ENCODE measurements at places on chromosomes 3 and 15. TPM values are rescaled to one million over a fixed set of nuclear protein-coding genes. Genes with fewer than 3 reads are reported as not detected.

GRCh38 chr15:101534376-101534970 is 45.0 kb upstream of the PCSK6 start:
- peaks cover 12% of the 10 kb centered on the region for H3K4me1 ChIP-seq
- H3K27me3 ChIP-seq: no peaks in the 10 kb centered on the region
- no peaks in the 10 kb centered on the region for H3K36me3 ChIP-seq
- H3K4me3 ChIP-seq: no peak overlapping the region
- H3K27ac ChIP-seq: no peak overlapping the region

DNA sequence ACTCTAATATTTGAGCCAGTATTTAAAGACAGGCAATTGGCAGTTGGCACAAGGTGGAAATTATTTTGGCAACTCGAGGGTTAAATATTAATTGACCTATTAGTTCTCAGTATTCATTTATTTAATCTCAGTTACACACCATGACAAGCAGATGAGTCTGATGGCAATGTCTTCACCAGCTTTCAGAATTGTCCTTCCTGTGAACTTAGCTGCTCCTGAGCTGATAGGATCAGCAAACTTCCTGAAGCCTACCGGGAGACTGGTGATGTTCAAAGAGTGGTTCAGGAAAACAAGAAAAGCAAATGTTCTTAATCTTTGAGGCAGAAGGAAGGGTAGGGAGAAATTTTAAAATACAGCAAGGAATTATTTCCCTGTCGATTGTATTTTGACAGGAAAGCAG is 522.2 kb downstream of the SOX2 start:
- H3K27ac ChIP-seq: no peak overlapping the region
- no peak overlapping the region for H3K4me3 ChIP-seq
- H3K4me1 ChIP-seq: peaks cover 69% of the 10 kb centered on the region
- H3K36me3 ChIP-seq: no peaks in the 10 kb centered on the region
- no peaks in the 10 kb centered on the region for H3K27me3 ChIP-seq

DNA sequence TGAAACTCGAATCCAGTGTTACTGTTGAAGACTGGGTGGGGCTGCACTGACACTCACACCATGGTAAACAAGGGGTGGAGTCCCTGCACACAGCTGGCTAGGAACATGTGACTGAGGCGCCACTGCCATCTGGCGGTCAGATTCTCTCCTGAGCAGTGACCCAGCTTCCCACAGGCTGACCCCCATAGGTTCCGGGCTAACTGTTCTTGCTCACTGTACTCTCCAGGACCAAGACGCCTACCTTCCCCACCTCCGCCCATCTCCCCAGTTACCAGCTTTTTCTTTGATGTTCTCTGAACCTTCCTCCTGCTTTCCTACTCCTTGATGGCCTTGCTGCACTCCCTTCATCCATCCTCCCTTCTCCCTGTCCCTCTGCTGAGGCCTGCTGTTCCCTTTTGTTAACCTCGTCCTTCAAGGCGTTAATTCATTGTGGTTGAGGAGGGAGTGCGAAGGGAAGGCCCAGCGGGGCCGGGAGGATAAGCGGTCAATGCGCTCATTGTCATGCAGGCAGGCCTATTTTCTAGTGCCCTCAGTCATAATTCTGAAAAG is 115.2 kb downstream of the ATP8B4 start:
- H3K36me3 ChIP-seq: no peaks in the 10 kb centered on the region
- peaks cover 30% of the 10 kb centered on the region for H3K4me1 ChIP-seq
- H3K27ac ChIP-seq: peak overlapping the region; percentile 6
- DNase-seq: peak; percentile 94
- peak overlapping the region; percentile 21 for H3K4me3 ChIP-seq

Gene TMEM108
- 4.8 TPM for total RNA-seq

DNA sequence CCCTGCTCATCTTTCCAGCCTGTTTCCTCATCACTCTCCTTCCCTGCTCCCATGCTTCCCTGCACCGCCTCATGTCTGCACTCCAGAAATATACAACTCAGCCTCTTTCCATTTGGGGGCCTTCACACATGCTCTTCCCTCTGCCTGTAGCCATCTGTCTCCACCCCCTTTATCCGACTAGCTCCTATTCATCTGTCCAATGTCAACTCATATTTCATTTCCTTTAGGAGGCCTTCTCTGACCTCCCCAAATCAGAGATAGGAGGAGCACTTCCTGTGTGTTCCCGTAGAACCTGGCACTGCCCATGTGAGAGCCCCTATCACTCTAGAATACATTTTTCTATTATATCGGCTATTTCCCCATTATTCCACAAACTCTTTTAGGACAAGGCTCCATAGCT is 10.6 kb downstream of the ATP8B4 start:
- H3K27me3 ChIP-seq: no peaks in the 10 kb centered on the region
- no peak for DNase-seq
- no peak overlapping the region for H3K27ac ChIP-seq

GRCh38 chr3:175301741-175302140 is 442.6 kb downstream of the NAALADL2 start:
- no peak overlapping the region for H3K27ac ChIP-seq
- no peaks in the 10 kb centered on the region for H3K36me3 ChIP-seq
- no peak overlapping the region for H3K4me3 ChIP-seq
- no peaks in the 10 kb centered on the region for H3K27me3 ChIP-seq
- no peaks in the 10 kb centered on the region for H3K4me1 ChIP-seq

Gene GASK1A
- 10.3 TPM for total RNA-seq

Gene ROPN1B
- total RNA-seq: not detected

DNA sequence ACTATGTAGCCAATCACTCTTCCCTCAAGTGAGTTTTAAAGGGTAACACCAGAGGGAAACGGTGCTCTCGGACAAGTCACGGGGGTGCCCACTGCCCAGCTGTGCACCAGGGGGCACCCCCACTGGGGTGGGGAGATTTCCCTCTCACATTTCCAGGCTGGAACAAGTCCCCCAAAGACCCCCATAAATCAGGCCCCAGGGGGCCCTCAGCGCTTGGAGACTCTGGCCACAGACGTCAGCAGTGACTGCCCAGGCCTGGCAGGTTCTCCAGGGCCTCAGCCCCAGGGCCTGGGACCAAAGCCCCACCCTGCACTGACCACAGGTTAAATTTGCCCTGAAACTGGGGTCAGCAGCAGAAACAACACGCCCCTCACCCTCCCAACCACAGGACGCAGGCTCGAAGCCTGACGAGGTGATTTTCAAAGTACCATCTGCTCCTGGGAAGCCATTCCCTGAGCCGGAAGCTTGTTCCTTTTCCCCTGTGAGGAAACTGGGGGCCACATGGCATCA is 17.0 kb downstream of the XXYLT1 start:
- no peak overlapping the region for H3K27ac ChIP-seq
- no peak for DNase-seq
- peaks cover 42% of the 10 kb centered on the region for H3K4me1 ChIP-seq
- no peaks in the 10 kb centered on the region for H3K27me3 ChIP-seq
- no peak overlapping the region for H3K4me3 ChIP-seq

Gene SLC12A8
- total RNA-seq: 4.6 TPM

DNA sequence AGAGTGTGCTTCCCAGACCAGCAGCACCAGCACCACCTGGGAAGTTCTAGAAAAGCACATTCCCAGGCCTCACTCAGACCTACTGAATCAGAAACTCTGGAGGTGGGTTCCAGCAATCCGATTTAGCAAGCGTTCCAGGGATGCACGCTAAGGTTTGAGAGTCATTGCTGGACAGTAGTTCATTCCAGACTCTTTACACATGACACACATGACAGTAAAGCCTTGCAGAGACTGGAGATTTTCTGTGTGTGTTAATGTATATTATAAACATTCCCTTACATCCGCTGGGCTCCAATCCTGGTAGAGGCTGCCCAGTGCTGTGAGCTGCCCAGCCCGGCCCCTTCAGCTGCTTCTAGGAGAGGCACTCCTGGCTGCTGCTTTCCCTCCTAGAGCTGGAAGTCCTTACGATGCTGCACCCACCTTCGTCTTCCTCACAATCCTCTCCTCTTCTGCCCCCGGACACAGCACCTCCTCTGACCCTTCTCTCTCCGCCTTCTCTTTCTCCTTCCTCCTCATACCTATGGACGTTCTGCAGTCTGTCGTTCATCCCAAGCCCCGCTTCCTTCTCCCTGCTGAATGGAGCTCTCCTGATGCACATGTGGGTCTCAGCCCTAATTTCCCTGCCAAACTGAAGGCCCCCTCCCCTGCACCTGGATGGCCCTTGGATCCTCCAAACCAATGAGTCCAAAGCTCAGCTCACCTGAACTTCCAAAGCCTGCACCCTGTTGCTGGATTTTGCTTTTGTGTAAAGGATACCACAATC is 44.4 kb downstream of the ITGA11 start:
- H3K4me3 ChIP-seq: no peak overlapping the region
- H3K27ac ChIP-seq: no peak overlapping the region
- no peaks in the 10 kb centered on the region for H3K4me1 ChIP-seq
- no peaks in the 10 kb centered on the region for H3K27me3 ChIP-seq

- H3K27ac ChIP-seq: no peak overlapping the region
- H3K4me3 ChIP-seq: no peak overlapping the region
- no peaks in the 10 kb centered on the region for H3K27me3 ChIP-seq
- peaks cover 15% of the 10 kb centered on the region for H3K4me1 ChIP-seq
Measured at GRCh38 chr15:58016581-58017175, 48.8 kb downstream of the ALDH1A2 start.

- no peaks in the 10 kb centered on the region for H3K27me3 ChIP-seq
- H3K27ac ChIP-seq: no peak overlapping the region
- no peaks in the 10 kb centered on the region for H3K36me3 ChIP-seq
- peaks cover 20% of the 10 kb centered on the region for H3K4me1 ChIP-seq
- H3K4me3 ChIP-seq: no peak overlapping the region
- no peak for DNase-seq
Measured at GRCh38 chr3:177169936-177170722, 27.2 kb downstream of the TBL1XR1 start.

Gene CCR8
- total RNA-seq: not detected

GRCh38 chr3:54279005-54279583 is 156.7 kb downstream of the CACNA2D3 start:
- H3K4me1 ChIP-seq: no peaks in the 10 kb centered on the region
- no peaks in the 10 kb centered on the region for H3K36me3 ChIP-seq
- H3K4me3 ChIP-seq: no peak overlapping the region
- DNase-seq: no peak

GRCh38 chr3:181683563-181683962 is 28.2 kb upstream of the SOX2 start:
- peaks cover 29% of the 10 kb centered on the region for H3K4me1 ChIP-seq
- no peaks in the 10 kb centered on the region for H3K27me3 ChIP-seq
- H3K27ac ChIP-seq: no peak overlapping the region
- no peak overlapping the region for H3K4me3 ChIP-seq
- H3K36me3 ChIP-seq: peaks cover 6% of the 10 kb centered on the region

- H3K27ac ChIP-seq: no peak overlapping the region
- no peak overlapping the region for H3K4me3 ChIP-seq
- no peaks in the 10 kb centered on the region for H3K27me3 ChIP-seq
- no peak for DNase-seq
- H3K36me3 ChIP-seq: no peaks in the 10 kb centered on the region
Measured at GRCh38 chr15:75131269-75131643, 70.4 kb upstream of the C15orf39 start.

- H3K4me3 ChIP-seq: no peak overlapping the region
- H3K36me3 ChIP-seq: no peaks in the 10 kb centered on the region
- H3K4me1 ChIP-seq: peaks cover 8% of the 10 kb centered on the region
- H3K27me3 ChIP-seq: no peaks in the 10 kb centered on the region
- no peak for DNase-seq
Measured at GRCh38 chr3:113200946-113201345, 10.4 kb upstream of the BOC start.

DNA sequence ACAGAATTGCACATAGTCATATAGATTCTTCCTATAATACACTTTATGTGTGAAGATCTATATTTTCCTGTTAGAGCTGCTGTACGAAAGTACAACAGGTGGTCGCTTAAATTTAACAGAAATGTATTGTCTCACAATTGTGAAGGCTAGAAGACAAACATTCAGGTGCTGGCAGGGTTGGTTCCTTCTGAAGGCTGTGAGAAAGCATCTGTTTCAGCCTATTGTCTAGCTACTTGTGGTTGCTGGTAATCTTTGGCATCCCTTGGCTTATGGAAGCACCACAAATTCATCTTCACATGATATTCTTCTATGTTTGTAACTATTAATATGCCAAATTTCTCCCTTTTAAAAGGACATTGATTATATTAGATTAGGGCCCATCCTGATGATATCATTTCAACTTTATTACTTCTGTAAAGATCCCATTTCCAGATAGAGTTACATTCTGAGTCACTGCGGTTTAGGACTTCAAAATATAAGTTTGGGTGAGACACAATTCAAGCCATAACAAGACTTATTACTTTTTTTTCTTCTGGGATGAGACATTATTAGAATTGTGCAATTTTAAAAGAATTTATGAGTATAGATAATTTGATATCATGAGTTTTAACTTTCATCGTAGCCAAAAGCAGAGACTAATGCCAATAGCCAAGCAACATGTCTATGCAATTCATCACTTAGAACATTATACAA is 248.1 kb upstream of the BCHE start:
- H3K27ac ChIP-seq: no peak overlapping the region
- DNase-seq: no peak
- H3K27me3 ChIP-seq: no peaks in the 10 kb centered on the region
- no peak overlapping the region for H3K4me3 ChIP-seq
- H3K36me3 ChIP-seq: no peaks in the 10 kb centered on the region

DNA sequence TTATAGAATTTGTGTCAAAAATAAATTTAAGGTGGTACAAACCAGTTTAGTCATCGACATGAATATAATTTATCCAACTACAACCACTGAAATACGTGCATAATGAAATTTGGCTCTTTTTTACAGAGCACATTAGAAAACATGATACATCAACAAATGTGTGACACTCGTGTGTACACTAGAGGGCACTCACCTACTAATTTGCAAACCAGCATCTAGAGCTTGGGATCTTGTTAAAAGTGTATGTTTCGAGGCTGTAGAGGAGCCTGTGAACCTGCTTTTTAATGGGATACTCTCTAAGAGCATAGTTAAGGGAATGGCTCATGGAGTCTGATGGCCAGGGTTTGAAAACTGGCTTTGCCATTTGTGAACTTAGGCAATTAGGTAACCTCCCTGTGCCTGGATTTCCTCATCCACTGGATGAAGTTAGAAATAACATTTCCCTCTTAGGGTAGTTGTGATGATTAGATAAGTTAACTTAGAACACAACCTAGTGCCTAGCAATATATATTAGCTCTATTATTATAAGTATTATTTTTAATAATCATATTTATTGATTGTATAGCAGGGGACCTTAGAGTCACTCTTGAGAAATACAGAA is 8.8 kb upstream of the CPOX start:
- no peak overlapping the region for H3K4me3 ChIP-seq
- H3K27me3 ChIP-seq: no peaks in the 10 kb centered on the region
- H3K36me3 ChIP-seq: no peaks in the 10 kb centered on the region
- no peaks in the 10 kb centered on the region for H3K4me1 ChIP-seq
- DNase-seq: peak; percentile 67
- no peak overlapping the region for H3K27ac ChIP-seq

Gene SLC9A9
- 0.22 TPM for total RNA-seq

DNA sequence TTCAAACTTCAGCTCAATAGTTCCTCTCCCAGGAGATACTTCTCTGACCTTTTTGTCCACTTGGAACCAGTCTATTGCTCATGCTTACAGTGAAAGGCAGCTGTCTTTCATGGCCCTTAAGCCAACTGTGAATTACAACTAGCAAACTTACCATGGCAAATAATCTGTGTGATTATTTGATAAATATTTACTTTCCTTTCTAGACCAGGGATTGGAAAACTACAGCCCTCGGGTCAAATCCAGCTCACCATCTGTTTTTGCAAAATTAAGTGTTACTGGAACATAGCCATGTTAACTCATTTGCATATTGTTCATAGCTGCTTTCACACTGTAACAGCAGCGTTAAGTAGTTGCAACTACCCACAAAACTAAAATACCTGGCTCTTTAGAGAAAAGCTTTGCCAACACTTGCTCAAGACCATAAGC is 289.1 kb upstream of the MCTP2 start:
- no peak overlapping the region for H3K27ac ChIP-seq
- DNase-seq: no peak
- H3K27me3 ChIP-seq: no peaks in the 10 kb centered on the region
- H3K4me3 ChIP-seq: no peak overlapping the region
- H3K4me1 ChIP-seq: no peaks in the 10 kb centered on the region
